Esophagus squamous epithelium (tissue), 5 donors: ENCODE measurements at places on chromosomes 3 and 15.

GRCh38 chr3:9035473-9035872 is 72.2 kb upstream of the RAD18 start:
- no peak for DNase-seq

DNA sequence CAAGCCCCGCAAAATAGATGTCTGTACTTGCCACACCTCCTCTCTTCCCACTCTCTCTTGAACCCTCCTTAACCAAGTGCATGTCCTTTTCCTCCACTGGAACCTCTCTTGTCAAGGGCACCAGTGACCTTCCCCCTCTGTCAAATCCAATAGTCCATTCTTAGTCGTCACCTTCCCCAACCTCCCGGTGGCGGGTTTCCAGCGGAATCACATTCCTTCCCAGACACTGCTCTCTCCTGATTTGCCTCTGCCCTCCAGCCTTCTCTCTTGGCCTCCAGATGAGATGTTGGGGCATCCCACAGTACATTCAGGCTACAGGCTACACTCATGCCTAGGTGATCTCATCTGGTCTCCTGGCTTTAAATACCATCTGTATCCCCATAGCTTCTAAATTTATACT is 31.1 kb downstream of the SCN5A start:
- DNase-seq = no peak

- no peak for DNase-seq
These were observed 249.1 kb downstream of the OTOL1 start for GRCh38 chr3:161745741-161746140.

DNA sequence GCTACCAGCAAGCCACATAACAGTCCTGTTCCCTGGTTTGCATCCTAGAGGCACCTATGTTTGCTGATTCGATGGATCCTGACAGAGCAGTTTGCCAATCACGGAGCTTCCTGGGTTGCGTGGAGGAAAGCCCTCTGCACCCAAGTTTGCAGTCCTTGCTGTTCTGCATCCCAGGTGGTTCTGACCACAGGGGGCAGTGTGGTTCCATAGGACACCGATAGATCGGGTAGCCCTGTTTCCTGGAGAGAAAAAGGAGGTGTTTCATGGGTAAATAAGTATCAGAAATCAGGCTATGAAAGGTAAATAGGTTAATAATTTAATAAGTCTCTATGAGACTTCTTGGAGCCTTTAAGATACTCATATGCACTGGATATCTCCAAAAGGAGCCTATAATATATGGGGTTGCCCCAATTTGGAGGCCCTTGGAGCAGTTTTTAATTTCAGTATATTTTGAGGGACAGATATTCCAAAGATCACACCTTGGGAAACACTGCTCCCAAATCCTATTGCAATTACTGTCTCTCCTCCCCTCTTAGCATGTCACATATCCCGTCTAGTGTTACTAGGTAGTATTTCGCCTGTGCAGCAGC is 194.6 kb upstream of the TPM1 start:
- DNase-seq = no peak

DNA sequence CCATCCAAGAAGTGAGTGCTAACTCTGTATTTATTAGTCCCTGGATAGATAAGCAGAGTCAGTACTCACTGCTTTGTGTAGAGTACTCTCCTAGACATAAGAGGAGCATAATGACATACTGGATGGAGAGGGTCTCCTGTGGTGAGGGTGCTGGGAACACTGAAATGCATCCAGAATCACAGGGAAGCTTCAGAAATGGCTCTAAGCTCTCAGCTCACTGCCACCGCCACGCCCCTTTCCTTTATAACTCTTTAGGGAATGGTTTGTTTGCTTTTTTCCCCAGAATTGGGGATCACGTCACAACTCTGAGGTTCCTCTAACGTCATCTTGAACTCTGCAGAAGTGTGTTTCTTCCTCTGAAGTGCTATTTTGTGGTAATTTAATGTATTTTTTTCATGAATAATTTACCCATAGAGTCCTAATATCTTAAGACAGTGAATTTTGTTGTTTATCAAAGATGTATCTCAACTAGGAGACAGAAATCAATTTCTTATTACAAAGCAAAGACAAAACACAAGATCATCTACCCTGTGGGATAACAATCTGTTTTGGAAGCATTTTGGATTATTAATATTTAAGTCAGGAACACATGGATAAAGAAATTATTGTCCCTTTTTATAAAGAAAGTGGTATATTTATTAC is 154.6 kb downstream of the PTPRG start:
- DNase-seq = no peak

DNA sequence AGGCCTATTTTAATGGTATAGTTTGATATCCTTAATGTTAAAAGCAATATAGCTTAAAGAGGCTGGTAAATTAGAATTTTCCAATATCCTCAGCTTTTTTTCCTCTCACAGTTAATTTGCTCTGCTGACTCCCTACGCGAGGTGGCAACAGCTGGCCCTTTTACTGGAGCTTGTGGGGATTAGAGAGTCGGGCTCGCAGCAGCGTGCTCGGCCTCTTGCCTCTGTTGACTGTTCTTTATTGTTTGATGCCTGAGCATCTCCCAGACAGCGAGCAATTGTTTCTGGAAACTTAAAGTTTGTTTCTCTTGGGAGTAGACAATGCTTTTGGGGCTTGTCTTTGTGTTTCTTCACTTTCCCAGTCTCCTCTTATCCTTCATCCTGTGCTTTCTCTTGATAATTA is 80.8 kb downstream of the OPA1 start:
- DNase-seq = no peak

DNA sequence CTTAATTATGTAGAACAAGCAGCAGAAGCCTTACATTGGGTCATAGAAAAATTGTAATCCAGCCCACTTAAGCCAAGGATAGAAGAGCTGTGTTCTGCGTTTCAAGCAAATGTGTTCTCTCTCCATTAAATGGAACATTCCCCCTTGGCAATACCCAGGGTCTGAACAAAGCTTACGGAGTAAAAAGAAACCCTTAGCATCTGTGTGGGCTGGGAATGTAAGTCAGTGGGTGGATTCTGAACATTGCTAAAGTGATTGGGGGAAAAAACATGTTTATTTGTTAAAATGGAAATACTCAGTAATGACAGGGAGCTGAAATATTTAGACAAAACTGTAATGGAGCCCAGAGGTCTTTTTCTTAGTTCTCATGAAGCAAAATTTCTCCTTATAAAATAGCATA is 147.4 kb downstream of the DUT start:
- DNase-seq = no peak

- DNase-seq = no peak
These were observed 63.6 kb downstream of the CYP11A1 start for GRCh38 chr15:74303741-74304309.

DNA sequence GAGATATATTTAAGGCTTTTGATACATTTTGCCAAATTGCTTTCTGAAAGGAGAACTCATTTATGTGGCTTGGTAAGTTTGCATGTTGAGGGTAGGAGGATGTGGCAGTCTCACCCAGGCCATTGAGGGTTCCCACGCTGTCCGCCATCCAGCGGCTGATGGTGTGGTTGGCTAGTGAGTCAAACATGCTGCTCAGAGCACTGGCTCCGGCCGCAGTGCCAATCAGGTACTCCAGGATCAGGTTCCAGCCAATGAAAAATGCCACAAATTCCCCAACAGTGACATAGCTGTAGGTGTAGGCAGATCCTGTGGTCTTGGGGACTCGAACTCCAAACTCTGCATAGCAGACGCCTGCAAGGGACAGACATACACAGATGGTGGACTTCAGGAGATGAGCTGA is 82.3 kb downstream of the CLDN11 start:
- no peak for DNase-seq

- no peak for DNase-seq
These were observed 16.7 kb upstream of the ZNF280D start for GRCh38 chr15:56749982-56750381.

GRCh38 chr3:108472001-108472591 is 38.3 kb downstream of the MYH15 start:
- DNase-seq = no peak
